ENCODE measurements at places on chromosomes 5 and 9.

GRCh38 chr5:119486-120097 is 27.6 kb downstream of the PLEKHG4B start:
- DNase-seq: no peak

- no peak for DNase-seq
Measured at GRCh38 chr5:83549674-83550073, 78.1 kb downstream of the VCAN start.

GRCh38 chr5:14447958-14448911 is 133.4 kb upstream of the OTULINL start:
- DNase-seq: peak; percentile 62

DNA sequence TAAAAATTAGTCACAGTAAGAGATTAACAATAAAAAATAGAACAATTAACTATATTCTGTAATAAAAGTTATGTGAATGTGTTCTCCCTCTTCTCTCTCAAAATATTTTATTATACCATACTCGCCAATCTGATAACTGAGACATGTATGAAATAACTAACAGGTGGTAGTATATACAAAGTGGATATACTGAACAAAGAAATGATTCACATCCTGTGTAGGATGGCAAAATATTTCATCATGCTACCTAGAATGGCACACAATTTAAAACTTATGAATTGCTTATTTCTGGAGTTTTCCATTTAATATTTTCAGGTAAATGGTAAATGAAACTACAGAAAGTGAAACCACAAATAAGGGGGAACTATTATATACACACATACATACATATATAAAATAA is 152.5 kb downstream of the RNF180 start:
- DNase-seq: no peak

DNA sequence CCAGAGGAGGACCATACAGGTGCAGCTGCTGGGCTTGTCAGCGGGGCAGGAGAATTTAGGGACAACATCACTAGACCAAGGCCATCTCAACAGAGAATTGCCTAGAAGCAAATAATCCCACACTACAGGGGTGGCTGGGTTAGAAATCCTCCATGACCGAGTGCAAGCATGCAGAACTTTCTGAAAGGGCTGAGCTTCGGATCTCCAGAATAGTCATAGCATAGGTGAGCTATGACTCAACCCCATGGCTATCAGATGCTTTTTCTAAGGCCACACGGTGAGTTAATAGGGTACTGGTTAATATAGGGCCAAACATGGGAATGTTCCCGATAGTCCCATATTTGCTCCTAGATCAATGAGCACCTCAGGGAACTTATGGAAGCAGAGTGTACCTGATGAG is 4.2 kb downstream of the KCNIP1 start:
- peak; percentile 22 for DNase-seq

DNA sequence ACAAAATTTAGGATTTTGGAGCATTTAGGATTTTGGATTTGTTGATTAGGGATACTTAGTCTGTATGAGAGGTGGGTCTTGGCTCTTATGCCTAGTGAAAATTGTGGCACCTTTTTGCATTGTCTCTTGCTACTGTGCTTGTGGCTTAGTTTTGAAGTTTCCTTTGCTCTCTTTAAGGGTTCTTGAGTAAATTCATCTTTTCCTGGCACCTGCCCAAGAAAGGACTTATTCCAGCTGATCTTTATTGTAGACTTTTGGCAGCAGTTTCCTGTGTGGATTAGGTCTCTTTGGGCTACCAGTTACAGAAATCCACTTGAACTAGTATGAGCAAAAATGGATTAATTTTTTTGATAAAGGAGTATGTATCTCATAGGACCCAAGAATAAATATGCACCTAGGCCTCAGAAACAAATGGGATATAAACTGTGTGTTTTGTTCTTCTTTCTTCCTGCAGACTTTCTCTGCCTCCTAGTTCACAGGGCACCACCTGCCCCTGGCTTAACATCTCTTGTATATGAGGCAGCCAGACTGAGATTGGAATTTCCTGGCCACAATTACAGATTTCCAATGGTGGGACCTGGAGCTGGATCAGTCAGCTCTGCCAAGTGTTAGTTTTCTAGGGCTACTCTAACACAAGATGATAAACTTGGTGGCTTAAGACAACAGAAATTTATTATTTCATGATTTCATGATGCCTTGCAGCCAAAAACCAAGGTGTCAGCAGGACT is 44.6 kb downstream of the FOCAD start:
- DNase-seq: no peak

DNA sequence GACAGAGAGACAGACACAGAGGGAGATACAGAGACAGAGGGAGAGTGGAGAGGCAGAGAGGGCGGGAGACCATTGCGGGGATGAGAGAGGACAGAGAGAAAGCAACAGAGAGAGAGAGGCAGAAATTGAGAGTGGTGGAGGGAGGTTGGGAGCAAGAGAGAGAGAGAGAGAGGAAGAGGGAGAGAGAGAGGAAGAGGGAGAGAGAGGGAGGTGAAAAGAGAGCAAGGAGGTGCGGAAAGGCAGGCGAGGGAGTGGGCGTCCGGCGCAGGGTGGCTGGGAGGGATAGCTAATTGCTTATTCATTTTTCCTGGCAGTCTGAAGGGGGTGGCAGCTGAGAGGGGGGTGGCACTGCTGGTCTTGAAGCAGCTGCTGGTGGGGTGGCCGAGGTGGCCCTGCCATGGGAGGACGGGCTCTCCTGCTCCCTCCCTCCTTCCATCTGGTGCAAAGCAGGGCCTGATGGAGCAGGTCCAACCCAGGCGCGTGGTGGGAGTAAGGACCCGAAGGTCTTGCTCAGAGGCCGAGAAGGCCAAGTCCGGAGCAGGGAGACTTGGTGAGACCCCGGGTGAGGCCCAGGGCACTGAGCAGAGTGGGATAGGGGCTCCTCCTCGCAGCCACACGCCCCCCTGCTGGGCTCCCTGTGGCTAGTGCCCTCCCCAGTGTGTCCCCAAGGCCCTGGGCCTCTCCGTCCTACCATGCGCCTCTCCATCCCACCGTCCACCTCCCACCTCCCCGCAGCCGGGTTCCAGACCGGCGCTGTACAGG is 25.3 kb upstream of the RNU6ATAC start:
- DNase-seq: no peak

- peak; percentile 58 for DNase-seq
Measured at GRCh38 chr5:173324115-173325001, 3.9 kb downstream of the STC2 start.

DNA sequence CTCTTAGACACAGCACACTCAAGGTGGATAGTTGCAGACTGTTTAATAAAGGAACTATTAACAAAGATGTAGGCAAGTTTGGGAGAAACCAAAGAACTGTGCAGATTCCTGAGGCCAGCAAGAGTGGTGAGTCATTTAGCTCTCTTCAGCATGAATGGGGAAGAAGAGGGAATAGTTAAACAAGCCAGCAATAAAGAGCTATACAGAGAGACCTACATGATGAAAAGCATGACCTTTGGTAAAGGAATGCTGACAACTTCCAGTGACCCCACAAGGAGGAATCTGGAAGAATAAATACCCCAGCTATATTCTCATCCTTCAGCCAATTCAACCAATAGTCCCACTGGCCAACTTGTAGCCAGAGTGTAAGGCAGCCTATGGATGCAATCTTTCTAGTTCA is 706.0 kb upstream of the GRAMD2B start:
- no peak for DNase-seq

DNA sequence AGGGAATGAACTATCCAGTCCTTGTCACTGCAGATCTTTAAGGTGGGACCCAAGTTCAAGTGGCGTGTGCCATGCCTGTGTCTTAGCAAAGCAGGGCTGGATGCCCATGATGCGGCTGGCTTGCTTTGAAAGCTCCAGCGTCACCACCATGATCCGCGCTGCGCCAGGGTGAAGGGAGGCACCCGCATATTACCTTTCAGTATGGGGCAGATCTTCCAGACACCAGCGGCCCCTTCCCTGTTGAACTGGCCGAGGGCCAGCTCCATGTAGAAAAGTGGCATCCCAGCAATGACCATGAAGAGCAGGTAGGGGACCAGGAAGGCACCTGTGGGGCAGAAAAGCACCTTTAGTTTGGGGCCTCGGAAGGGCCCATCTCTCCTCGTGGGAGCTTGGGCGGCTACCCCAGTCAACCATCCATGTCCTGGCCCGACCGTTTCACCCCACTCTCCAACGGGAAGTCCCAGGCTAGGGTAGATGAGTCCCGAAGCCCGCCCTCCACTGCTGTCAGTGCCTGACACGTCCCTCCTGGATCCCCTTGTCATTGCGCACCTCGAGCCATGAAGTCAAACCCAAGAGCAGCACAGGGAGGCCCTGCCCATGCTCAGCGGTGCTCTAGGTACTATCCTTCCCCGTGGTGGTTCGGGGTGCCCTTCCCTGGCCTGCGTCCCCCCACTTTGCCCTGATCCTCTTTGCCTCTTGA is 3.9 kb downstream of the SLC6A3 start:
- no peak for DNase-seq

- DNase-seq: no peak
Measured at GRCh38 chr5:62043289-62044280, 262.4 kb upstream of the KIF2A start.

- no peak for DNase-seq
Measured at GRCh38 chr9:24552526-24553182, 7.0 kb upstream of the IZUMO3 start.

DNA sequence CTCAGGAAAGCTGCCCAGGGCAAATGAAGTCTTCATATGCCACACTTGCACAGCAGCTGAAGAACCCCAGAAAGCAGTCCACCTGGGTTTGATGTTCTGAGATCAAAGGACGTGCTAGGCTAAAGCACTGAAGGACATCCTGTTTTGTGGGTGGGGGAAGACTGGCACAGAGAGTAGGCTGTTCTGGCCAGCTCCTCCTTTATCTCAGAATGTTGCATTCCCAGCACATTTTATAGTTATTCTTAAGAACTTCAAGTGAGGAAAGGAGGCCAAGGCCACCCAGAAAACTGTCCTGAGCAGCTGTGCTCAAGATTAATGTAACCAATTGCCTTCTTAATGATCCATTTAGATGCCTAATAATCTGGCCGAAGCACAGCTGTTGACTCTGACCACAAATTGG is 10.9 kb downstream of the SHOC1 start:
- no peak for DNase-seq

GRCh38 chr9:137199411-137200121 is 975 bp downstream of the TPRN start:
- DNase-seq: no peak

GRCh38 chr9:111161015-111161415 is 122.7 kb upstream of the LPAR1 start:
- no peak for DNase-seq

GRCh38 chr5:152689250-152689711 is 284.2 kb upstream of the NMUR2 start:
- no peak for DNase-seq

- no peak for DNase-seq
Measured at GRCh38 chr5:80205846-80206245, 50.0 kb downstream of the SERINC5 start.

DNA sequence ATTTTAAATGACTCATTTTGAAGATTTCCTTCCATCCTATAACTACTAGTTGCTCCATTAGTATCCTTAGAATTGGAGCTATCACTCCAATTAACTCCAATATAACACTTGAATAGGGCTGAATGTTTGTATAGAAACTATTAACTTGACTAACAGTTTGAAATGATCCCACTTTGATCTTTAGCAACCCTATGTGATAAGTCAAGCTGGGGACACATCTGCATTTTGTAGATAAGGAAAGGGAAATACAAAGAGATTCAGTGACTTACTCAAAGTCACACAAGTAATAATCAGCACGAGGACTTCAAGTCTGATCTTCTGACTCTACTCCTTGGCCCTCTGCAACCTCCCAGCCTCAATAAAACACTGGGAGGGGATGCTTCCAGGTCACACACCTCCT is 101.1 kb downstream of the TMEM215 start:
- DNase-seq: no peak

DNA sequence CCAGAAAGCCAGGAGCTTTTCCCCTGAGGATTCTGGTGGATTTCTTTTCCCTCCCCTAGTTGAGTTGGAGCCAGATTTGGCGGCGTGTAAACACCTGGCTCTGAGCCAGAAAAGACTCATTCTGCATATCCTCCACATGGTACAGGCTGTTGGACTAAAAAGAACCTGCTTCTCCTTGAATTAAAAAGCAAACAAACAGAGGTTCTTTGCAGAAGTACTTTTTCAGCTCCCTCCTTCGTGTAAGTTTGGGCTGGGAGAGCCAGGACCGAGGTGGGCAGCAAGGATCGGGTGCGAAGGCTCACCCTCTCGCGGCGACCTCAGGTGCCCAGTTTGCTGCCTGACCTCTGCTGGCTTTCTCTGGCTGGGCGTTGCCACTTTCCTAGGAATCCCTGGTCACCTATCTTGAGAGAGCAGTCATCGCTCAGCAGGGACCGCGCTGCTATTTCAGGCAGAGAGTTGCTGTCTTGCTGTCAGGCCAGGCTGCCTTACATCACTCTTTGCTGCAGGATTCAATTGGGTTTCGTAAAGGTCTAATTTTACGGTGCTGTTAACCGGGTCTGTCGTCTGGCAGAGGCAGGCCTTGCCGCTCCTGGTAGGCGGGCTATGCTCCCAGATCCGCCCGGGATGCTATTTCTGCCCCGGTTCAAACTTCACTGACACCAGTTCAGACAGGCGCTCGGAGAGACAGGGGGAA is 3.2 kb downstream of the PAPPA start:
- no peak for DNase-seq

DNA sequence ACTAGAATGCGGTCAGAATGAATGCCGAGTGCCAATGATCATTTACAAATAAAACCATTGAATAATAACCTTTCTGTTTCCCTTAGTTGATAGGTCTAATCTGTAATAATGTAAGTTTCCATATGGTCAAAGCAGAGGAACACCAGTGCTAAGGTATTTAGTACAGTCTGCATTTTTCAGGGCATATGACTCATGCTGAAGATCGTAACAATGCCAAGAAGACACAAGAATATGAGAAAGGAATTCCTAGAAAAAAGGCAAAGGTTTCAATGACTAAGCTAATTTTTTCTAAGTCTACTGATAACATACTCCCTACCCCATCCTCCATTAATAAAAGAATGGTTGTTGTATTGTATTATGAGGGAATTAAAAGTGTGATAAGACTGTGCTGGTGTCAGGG is 2.8 kb downstream of the OR1L8 start:
- DNase-seq: no peak

GRCh38 chr5:136120529-136120928 is 12.1 kb upstream of the SMAD5 start:
- DNase-seq: no peak

GRCh38 chr5:100790170-100790665 is 112.9 kb downstream of the ST8SIA4 start:
- no peak for DNase-seq

GRCh38 chr9:95507464-95508241 is 9.1 kb downstream of the PTCH1 start:
- DNase-seq: peak; percentile 71

GRCh38 chr5:122179701-122180100 is 50.4 kb downstream of the ZNF474 start:
- no peak for DNase-seq

GRCh38 chr5:125793470-125793869 is 629.7 kb upstream of the GRAMD2B start:
- no peak for DNase-seq

DNA sequence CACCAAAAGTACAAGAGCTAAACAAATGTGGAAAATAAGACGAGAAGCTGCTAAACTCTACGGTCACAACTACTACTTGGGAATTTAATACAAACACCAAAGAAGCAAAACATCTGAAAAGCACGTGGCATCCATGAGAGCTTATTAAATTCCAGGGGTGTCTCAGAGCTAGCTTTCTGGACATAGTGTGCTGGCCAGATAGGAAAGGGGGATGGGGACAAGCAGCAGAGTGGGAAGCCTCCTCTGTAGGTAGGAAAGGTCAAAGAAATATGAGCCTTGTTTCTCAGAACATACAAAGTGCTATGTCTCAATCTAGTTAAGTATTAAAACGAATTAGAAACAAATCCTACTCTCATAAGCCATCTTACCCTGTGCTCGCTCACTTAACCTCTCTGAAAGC is 51.3 kb upstream of the GOLPH3 start:
- no peak for DNase-seq

- no peak for DNase-seq
Measured at GRCh38 chr9:89225587-89225986, 47.0 kb upstream of the SHC3 start.

Data from GM20000 (cell line).